Activated naive CD4-positive, alpha-beta T cell treated with anti-CD3 and anti-CD28 coated beads, Interleukin-2, amount 50 U/mL, for 16 hours (primary cell): ENCODE measurements at places on chromosomes 6 and 20.

DNA sequence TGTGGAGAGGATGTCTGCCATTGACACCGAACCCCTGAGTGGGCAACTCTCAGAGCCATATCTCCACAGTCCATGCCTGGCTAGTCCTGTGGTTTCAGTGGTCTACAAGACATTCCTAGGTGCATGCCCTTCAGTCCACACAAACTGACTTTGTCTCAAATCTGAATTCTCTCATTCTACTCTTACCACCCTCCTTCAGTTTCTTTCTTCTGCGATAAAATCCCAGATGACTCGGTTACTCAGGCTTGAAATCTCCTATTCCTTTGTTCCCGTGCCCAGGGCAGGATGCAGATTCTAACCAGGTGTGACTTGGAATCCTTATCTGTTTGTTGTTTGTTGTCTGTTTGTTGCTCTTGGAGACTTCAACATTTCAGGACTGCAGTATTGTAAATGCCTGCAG, 9.3 kb downstream of the CDS2 start:
- no peak for DNase-seq

GRCh38 chr20:57013741-57014140, 252.7 kb downstream of the BMP7 start:
- DNase-seq, result no peak

GRCh38 chr6:155544677-155545076, 89.0 kb upstream of the NOX3 start:
- DNase-seq, result no peak

GRCh38 chr6:48016020-48016755, 94.8 kb downstream of the PTCHD4 start:
- DNase-seq, result no peak

DNA sequence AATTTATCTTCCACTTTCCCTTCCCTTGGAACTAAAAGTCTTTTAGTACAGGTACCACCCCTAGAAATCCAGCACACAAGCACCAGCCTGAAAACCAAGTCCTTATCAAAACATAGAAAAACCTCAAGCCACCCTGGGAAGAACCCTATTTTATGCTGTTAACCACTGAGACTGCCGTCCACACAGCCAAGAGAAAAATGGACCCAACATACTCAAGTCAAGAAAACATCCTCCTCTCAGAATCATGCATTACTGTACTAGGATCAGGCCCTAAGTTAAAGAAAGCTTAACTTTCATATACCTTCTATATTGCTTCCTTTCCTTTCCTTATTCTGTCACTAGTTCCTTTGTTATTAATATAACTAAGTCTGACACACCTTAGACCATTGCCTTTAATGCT, 16.9 kb upstream of the GOPC start:
- DNase-seq, result no peak

- DNase-seq, result no peak
Observed at GRCh38 chr20:23009636-23010035, 25.5 kb upstream of the SSTR4 start.

DNA sequence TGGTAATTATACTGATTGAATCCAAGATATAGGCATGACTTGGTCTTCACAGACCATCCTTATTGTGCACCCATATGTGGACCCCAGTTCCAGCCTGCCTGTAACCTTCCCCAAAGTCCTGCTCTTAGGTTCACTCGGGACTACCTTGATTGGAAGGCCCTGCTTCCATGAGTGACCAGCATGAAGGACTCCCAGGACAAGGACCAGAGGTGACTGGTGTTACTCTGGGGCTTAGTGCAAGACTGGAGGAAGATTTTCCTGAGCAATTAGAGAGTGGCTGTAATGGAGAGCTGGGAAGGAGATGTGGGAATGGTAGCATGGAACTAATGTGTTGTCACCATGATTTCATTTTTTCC, 15.1 kb downstream of the BRD2 start:
- DNase-seq, result no peak

DNA sequence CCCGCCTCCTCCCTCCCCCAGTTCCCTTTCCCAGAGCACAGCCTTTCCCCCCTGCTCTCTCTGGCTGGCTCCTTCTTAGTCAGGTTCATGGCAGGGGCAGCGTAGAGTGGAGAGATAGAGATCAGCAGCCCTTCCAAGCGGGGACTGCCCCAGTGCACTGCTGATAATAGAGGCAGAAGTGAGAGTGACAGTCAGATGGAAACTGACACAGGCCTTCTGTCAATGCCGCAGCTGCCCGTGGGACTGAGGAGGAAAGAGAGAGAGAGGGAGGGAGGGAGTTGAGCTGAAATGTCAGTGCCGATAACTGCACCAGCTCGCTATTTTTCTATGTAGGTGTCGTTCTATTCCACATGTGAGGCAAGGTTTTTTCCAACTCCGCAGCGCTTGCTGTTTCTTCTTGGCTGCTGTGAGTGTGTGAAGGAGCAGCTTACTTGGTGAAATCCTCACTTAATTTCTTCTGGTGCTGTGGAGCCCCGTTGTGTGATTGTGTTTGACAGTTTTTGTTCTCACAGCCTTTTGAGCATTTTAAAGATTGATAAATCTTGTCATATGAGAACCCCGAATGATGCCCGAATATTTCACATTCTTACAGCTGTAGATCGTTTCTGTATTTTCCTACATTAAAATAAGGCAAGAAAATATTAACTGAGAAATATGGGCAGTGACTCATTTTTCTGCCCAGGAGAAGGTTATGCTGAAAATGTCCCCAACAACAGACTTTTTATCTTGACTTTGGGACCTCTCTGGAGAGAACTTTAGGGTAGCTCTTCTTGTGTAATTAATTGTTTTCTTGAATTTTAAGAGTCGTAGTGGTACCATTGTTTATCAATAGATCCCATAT, 386.4 kb upstream of the MMS22L start:
- no peak for DNase-seq

- no peak for DNase-seq
Observed at GRCh38 chr6:80969439-80969838, 783.0 kb downstream of the TENT5A start.

- DNase-seq, result no peak
Observed at GRCh38 chr6:21091411-21091810, 502.1 kb upstream of the SOX4 start.

GRCh38 chr20:37205794-37206193, 26.4 kb upstream of the MROH8 start:
- no peak for DNase-seq

GRCh38 chr6:126064748-126065401, 78.5 kb downstream of the TRMT11 start:
- no peak for DNase-seq

GRCh38 chr6:150380256-150380655, 11.4 kb downstream of the IYD start:
- no peak for DNase-seq

DNA sequence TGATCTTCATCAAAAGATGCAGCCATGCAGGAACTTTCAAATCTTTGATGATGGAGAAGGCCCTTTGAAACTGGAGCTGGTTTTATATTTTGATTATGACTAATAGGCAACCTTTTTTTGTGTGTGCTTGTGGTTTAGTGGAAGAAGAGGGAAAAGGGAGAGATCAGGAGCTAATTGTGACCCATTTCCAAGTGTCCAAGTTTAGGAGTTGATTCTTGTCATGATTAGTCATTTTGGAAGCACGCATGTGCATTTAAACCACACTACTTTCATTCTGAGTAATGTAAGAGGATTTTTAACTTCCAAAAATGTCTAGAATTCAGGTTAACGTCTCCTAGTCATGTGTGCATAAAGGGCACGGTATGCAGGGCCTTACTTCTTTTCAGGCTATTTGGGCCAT, 3.5 kb downstream of the FOXO3 start:
- DNase-seq, result no peak
